Amygdala (tissue), 56 donors: ENCODE measurements at places on chromosomes 11 and 22.

GRCh38 chr11:3796801-3797328, 489 bp downstream of the NUP98 start:
- DNase-seq = no peak

DNA sequence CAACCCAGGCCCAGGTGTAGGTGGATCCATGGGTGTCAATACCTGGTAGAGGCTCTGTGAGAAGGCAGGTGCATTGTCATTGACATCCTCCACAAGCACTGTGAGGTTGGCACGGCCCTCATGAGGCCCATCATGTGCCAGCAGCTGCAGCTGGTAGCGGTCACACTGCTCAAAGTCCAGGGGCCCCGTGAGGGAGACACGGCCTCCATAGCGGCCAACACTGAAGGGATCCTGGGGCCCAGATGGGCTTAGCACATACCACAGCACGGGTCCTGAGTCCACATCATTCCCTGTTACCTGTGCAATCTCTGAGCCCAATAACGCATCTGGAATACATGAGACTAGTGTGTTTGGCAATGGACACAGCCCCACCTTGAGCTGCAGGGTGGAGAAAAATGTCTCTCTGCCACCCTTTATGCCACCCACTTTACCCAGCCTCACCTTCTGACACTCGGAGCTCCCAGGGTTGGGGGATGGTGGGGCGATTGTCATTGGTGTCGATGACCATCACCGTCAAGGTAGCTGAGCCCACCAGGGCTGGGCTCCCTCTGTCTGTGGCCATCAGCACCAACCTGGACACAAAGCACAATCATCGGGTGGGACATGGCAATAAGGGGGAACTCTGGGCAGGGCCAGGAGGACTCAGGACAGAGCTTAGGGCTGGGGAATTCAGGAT, 6.1 kb upstream of the TPP1 start:
- no peak for DNase-seq

DNA sequence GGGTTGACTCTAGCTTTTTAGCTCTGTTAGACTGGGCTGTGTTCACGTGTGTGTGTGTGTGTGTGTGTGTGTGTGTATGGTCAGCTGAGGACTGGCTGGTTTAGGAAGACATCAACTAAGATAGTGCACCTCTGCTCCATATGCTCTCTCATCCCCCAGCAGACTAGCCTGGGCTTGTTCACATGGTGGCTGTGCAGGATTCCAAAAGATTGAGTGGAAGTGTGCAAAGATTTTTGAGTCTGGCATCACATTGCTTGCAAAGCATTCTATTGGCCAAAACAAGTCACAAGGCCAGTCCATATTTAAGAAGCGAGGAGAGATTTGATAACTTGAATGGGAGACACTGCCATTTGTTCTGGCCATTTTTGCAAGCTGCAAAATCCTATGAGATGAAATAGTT, 79.7 kb upstream of the C11orf87 start:
- no peak for DNase-seq

GRCh38 chr11:76400967-76401366, 19.8 kb downstream of the GVQW3 start:
- DNase-seq = no peak

GRCh38 chr11:118154641-118155040, 2.0 kb upstream of the SCN4B start:
- DNase-seq = no peak

- no peak for DNase-seq
Measured at GRCh38 chr22:19869497-19870152, 15.0 kb upstream of the GNB1L start.

GRCh38 chr22:47027766-47028165, 265.3 kb downstream of the TBC1D22A start:
- DNase-seq = no peak

DNA sequence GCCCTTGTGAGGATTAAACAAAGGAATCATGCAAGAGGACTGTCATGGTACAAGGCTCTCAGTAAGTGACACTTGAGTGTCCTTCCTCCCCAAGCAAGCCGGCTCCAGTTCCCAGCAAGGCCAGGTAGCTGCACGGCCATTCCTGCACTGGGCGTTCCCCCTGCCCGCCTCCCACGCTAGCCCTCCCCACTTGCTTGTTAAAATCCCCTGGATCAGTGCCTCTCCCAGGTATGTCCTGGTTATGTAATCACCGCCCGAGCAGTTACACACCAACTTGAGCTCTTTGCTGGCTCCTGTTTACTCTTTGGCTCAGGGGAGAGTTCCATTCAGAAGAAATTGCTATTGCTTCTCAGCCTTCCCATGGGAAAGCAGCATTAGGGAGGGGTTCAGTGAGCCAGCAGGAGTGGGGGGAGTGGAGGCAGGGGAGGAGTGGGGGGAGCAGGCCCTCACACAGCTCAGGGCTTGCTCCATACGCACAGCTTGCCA, 19.4 kb upstream of the MYEOV start:
- no peak for DNase-seq

GRCh38 chr11:5476186-5476819, 12.2 kb upstream of the OR52D1 start:
- DNase-seq = no peak

GRCh38 chr11:74680035-74680671, 51.1 kb downstream of the CHRDL2 start:
- DNase-seq = no peak

DNA sequence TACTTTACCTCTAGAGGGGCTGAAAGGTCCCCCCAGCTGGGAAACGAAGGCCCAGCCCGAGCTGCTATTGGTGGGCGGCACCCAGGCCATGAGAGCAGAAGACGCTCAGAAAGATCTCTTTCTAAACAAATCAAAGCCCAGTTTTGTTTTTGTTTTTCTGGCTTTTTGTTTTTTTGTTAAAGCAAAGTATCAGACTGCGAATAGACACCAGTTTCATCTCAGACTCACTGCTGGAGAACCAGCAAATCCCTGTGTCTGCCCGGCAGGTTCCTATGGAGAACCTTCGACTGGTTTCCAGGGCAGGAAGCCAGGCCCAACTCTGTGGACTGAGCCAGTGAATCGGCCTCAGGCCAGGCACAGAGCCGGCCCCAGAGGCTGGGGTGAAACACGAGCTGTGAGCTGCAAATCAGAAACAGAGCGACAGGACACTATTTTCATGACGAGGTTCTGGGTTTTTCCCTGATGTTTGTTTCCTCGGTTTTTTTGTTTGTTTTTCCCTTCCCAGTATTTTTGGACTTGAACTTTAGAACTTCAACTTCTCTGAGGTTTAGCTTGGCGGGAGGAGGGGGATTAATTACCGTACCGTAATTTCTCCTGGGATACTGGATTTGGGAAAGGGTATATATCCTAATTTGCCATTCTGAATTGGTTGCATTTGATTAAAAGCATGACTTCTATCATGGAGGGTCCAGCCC, 16.0 kb upstream of the B4GALNT4 start:
- no peak for DNase-seq

DNA sequence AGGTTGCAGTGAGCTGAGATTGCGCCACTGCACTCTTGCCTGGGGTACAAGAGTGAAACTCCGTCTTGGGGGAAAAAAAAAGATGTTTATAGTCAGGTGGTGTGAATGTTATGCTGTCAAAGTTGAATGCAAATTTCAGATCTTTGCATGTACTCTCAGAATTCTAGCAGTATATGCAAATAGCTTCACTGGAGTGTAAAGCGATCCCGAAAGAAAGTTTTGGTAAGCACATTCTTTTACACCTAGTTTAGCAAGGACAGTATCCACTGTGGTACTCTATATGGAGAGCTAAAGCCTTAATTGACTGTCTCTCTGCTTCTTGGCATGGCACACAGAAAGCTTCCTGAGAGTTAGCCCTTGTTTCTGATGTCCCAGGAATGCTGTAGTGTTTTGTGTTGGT, 4.0 kb downstream of the JAM3 start:
- no peak for DNase-seq

DNA sequence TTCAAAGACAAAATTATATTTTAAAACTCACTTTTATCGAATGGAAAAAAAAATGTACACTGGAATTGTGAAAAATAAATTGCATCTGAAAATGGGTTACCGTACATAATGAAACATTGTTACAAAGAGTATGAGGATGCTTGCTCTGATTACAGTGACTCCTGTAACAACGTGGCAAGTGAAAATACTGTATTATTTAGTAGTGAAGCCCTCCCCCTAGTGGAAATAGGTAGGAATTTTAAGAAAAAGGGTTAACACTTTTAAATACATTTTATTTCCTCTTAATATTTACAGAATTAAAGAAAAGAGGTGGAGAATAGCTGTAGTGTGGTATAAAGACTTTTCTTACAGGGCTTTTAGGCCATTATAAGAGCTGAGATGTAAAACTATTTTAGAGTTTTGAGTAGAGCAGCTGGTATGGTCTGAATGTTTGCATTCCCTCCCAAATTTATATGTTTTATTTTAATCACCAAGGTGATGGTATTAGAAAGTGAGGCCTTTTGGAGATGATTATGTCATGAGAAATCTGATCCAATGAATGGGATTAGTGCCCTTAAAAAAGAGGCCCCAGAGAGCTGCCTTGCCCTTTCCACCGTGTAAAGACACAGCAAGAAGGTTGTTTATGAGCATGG, 25.2 kb downstream of the FAM76B start:
- DNase-seq = no peak

GRCh38 chr11:73227571-73228211, 9.6 kb downstream of the P2RY2 start:
- no peak for DNase-seq

DNA sequence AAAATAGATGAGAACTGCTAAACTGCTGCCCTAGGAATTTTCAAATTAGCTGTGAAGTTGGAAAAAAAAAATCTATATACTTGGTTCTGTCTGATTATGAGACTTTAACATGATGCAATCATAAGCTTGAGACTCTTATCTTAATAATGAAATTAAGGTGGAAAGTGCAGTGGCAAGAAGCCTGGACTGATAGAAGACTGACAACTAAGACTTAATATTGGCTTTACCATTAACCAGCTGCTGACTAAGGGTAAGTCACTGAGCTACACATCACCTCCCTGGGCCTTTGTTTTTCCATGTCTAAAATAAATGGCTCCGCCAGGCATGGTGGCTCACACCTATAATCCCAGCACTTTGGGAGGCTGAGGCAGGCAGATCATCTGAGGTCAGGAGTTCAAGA, 56.9 kb downstream of the SLC35F2 start:
- DNase-seq = no peak

- peak; percentile 7 for DNase-seq
Measured at GRCh38 chr11:109998921-109999320, 94.3 kb upstream of the ZC3H12C start.

GRCh38 chr11:105767931-105768330, 158.1 kb downstream of the GRIA4 start:
- DNase-seq = no peak

GRCh38 chr11:119154178-119154577, 5.3 kb downstream of the ABCG4 start:
- DNase-seq = no peak

GRCh38 chr22:42236268-42236667, 34.2 kb downstream of the TCF20 start:
- no peak for DNase-seq

DNA sequence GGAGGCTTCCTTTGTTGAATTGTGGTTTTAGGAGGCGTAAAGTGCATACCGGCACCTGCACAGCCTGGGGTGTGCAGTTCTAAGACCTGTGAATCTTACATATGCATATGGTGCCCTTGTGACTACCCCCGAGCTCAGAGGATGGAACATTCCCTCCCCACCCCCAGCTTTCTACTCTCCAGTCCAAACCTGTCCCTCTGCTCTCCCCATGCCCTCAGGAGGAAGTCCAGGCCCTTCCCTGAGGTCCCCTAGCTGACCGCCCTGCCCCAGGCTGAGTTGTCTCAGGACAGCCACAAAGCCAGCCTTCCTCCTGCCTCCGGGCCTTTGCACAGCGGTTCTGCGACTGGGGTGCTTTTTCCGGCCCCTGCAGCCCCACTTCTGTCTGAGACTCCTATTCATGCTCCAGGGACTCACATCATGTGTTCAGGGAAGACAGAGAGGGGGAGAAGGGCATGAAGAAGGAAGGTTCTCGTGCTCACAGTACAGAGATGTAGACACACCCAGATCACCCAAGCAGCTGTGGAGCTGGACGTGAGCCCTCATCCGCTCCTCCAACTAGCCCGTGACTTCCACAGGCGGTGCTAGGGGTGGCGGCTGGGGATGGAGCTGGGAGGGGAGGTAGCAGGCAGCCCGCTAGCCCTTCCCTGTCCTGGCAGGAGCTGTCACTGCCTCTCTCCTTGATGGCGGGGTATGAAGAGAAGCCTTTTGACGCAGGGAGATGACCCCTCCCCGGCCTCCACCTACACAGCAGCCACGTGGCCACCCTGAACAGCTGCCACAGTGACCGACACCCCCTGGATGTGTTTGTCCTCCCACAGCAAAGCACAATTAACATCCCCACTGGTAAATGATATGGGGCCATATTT, 50.8 kb downstream of the FLRT1 start:
- no peak for DNase-seq

GRCh38 chr11:116851626-116852025, 14.2 kb upstream of the APOA1 start:
- no peak for DNase-seq

DNA sequence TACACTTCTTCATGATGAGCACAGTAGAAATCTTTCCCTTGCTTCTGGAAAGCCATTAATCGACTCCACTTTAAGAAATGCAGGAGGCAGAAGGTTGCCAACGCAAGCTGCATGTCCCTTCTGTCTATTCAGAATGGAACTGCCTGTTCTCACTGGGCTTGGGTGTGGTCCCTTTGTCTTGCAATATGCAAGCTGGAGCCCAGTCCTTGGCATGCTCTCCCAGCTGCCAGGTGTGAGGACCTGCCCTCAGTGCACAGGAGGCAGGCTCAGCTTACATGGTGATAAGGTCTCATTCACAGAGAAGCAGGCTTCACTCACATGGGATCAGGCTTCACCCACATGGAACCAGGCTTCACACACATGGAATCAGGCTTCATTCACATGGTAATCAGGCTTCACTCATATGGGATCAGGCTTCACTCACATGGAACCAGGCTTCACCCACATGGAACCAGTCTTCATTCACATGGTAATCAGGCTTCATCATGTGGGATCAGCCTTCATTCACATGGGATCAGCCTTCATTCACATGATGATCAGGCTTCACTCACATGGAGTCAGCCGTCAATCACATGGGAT, 59.2 kb upstream of the USP47 start:
- DNase-seq = no peak

- DNase-seq = no peak
Measured at GRCh38 chr11:104688731-104689130, 209.5 kb downstream of the CASP12 start.

- no peak for DNase-seq
Measured at GRCh38 chr22:41369424-41369745, 12.4 kb upstream of the TEF start.
